COR-L47 (cell line): ENCODE measurements at places on chromosomes 12 and 14.

DNA sequence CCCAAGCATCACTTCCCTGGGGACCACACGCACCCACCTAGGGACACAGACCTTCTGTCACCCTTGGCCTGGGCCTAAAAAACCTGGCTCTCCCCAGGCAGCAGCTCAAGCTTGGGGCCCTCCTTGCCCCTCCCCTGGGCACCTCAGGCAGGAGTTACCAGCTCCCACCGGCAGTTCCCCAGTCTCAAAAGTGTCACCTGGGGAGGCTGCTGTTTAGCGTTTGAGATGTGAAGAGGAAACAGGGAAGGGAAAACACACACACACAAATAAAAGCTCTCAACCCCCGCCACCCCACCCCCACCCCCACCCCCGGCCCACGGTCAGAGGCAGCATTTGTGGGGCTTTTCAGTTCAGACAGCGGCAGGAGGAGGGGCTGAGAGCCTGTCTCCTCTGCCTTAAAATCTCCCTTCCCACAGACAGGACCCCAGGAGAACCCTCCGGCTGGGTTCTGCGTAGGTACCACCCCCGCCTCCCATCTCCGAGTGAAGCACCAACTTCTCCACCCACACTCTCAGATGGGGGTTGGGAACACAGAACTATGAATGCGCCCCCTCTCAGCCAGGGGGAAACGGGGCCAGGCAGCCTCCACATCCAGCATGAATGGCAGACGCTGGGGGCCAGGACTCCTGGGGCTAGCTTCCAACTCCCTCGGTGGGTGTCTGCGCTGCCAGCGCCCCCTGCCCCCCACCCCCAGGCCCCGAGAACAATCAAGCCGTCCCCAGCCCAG is 3.0 kb downstream of the NCOR2 start:
- DNase-seq = no peak

- DNase-seq = no peak
Measured at GRCh38 chr12:68189821-68190242, 30.3 kb upstream of the IFNG start.

DNA sequence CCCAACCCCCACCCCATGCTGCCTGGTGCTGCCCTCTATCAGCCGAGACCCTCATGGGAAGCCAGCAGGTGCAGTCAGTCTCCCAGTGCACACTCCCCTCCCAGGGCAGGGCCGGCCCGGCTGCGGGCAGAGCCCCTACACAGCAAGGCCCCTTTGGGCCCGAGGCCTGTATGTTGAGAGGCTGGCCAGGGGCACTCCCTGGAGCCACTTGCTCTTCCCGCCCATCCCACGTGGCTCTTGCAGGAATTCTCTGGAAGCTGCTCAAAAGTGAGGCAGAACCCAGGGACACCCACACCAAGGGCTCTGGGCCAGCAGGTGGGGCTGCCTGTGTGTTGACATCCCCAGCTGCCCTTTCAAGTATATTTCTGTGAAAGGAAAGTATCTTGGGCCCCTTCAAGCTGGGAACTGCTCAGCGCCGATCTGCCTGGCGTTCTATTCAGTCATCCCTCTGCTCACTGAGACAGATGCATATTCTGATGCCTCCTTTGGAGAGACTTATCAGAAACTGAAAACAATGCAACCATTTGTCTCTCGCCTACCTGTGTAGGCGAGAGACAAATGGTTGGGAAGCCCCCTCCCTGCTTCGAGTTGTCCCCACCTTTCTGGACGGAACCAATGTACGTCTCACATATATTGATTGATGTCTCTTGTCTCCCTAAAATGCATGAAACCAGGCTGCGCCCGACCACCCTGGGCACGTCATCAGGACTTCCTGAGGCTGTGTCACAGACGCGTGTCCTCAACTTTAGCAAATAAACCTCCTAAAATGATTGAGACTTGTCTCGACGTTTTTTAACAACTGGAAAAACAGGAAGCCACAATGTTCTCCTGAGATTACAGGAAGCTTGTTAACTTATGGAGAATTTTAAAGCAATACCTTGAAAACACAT is 6.0 kb downstream of the GPR132 start:
- DNase-seq = no peak

DNA sequence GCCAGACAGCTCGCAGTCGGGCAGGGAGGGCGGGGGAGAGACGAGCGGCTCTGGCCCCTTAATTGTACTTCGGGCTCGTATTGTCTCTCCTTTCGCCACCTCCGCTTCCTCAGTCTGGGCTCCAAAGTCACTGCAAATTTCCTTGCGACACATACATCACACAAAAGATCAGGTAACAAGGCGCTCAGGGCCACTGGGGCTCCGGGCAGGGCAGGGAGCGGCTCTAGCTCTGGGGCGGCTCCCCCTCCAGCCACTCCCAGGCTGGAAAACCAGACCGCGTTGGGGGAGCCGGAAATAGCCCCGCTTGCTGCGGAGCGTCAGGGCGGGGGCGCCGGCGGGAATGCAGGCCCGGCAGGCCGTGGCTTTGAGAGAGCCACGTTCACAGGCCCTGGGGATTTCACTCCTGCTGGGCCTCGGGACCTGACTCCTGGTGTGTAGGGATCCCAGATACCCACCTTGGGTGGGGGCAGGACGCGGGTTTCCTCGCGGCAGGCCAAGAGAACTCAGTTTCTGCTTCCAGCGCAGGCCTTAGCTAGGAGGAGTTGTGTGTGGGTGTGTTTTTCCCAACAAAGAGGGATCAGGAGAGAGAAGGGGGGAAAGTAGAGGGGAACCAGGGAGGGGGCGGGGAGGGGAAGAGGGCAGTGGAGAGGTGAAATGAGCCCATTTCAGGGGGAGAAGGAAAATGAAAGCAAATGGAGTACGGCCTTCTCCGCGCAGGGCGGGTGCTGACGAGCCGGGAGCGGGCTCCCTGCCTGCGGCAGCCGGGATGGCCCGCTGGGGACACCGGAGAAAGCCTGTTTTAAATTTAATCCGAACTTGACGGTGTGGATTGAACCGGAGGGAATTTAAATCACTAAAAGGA is 4.4 kb upstream of the HOXC9 start:
- no peak for DNase-seq

DNA sequence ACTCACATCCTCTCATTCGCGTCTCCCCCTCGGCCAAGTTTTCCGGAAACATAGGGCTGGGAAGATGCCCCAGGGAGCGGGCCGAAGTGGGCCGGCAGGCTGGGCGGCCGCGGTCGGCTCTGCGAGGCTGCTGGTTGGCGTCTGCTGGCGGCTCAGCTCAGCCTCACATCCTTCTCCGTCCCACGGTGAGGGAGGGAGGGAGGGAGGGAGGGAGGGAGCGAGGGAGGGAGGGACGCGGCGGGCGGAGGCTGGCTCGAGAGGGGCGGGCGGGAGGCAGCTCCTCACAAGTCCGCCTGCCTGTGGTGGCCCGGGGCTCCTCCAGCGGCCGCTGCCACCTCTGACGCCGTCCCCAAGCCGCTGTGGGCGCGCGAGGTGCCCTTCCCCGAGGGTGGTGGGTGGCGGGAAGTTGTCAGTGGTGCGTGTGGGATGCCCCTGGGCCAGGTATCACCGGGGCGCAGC is 93.8 kb downstream of the RFLNA start:
- DNase-seq = peak; percentile 17
